ENCODE measurements at places on chromosomes 5 and 9. TPM values are rescaled to one million over a fixed set of nuclear protein-coding genes. Genes with fewer than 3 reads are reported as not detected.

The CDH18 gene
- not detected for total RNA-seq

The KIF12 gene
- total RNA-seq, result not detected

The SLC22A4 gene
- not detected for total RNA-seq

The ST6GALNAC6 gene
- 47.5 TPM for total RNA-seq

The SLC25A2 gene
- total RNA-seq, result 3.9 TPM

The NUTM2G gene
- total RNA-seq, result not detected

The OBP2B gene
- not detected for total RNA-seq

The DOLK gene
- 10.3 TPM for total RNA-seq

The TSSK1B gene
- total RNA-seq, result not detected

The ASPN gene
- total RNA-seq, result not detected

The PCDHGA5 gene
- total RNA-seq, result 1.2 TPM

The SLC4A9 gene
- not detected for total RNA-seq

The CDC20B gene
- total RNA-seq, result not detected

The CDK9 gene
- 137 TPM for total RNA-seq

The NELFB gene
- total RNA-seq, result 58.2 TPM

The SKP1 gene
- total RNA-seq, result 211 TPM
